Natural killer cell treated with Interleukin-12 subunit alpha and Interleukin-12 subunit beta and Interleukin-15 and Interleukin-18, amount 100 ng/mL, for 72 hours (primary cell): ENCODE measurements at places on chromosomes 12 and 14. TPM values are rescaled to one million over a fixed set of nuclear protein-coding genes. Genes with fewer than 3 reads are reported as not detected.

DNA sequence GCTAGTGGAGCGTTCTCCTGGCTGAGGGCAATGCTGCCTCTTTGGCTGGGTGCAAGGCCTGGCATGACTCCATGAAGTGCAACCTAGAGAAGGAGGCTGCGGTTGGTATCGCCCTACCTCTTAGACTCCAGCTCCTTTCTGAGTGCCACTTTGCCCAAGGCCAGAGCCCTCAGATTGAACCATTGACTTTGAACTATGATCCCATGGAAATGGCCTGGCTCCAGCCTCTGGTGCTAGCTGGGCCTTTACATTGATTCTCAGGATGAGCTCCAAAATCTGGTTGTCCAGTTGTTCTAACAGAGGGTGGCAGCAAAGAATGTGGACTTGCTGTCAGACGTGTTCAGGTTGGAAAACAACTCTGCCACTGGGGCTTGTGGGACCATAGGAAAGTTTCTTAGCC is 16.1 kb upstream of the SMOC1 start:
- no peak overlapping the region for H3K27ac ChIP-seq
- no peaks in the 10 kb centered on the region for H3K36me3 ChIP-seq
- DNase-seq, result no peak
- H3K4me3 ChIP-seq, result no peak overlapping the region

The SRRM4 gene
- total RNA-seq, result not detected

DNA sequence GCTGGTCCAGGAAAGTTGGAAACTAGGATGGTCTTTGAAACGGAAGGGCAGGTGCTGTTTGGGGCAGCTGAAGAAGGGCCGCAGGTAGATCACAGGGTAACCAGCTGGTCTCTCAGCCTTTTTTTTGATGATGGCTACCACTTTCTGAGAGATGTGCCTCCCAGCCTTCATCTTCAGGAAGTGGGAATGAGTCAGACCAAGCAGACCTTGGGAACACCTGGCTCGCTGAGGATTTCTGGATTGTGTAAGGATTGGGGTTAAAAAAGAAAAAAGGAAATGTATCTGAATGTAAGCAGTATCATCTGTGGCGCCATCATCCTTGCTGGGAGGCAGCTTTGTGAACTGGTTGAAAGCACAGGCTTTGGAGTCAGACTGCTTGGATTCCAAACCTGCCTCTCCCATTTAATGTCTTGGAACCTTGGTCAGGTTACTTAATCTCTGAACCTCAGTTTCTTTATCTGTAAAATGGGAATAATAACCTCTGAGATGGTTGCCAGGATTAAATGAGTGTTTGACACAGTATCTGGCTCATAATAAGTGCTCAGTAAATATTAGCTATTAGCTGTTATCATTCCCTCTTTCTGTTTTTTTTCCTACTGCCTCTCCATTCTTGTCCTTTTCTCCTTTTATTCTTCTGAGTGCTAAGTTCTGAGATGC is 1.7 kb downstream of the PRPF40B start:
- H3K36me3 ChIP-seq, result no peaks in the 10 kb centered on the region
- H3K27me3 ChIP-seq, result no peaks in the 10 kb centered on the region
- peaks cover 12% of the 10 kb centered on the region for H3K4me1 ChIP-seq
- peak overlapping the region; percentile 5 for H3K4me3 ChIP-seq
- DNase-seq, result no peak
- H3K27ac ChIP-seq, result peak overlapping the region; percentile 42

- no peak overlapping the region for H3K4me3 ChIP-seq
- H3K4me1 ChIP-seq, result no peaks in the 10 kb centered on the region
- H3K27ac ChIP-seq, result no peak overlapping the region
- H3K36me3 ChIP-seq, result no peaks in the 10 kb centered on the region
- H3K27me3 ChIP-seq, result peaks cover 5% of the 10 kb centered on the region
Observed at GRCh38 chr14:70828188-70828587, 18.9 kb upstream of the MAP3K9 start.

The TSPAN19 gene
- total RNA-seq, result not detected

The FBXO34 gene
- 26.1 TPM for total RNA-seq

DNA sequence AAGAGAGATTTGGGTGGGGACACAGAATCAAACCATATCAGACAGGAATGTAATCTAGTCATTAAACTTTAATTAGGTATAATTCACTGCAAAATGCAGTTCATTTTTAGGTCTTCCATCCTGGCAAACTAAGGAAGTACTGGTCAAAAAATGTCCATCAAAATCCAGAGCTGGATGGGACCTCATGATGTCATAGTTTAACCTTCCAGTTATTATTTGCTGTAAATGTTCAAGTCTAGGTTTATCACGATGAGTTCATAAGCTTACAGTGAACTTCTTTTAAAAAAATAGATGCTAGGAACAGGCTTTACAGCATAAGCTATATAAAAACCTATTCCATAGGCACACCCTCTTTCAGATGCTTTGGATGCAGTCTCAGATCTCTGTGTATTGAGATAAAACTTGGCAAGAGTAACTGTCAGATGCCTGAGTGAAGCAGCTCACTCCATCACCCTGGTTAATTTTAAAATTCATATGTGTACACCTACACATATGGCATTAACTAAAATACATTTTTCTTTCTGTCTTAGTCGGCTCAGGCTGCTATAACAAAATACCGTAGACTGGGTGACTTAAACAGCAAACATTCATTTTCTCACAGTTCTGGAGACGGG is 7.9 kb downstream of the SSPN start:
- H3K27ac ChIP-seq, result no peak overlapping the region
- H3K36me3 ChIP-seq, result no peaks in the 10 kb centered on the region
- no peak for DNase-seq
- no peaks in the 10 kb centered on the region for H3K4me1 ChIP-seq
- peaks cover 9% of the 10 kb centered on the region for H3K27me3 ChIP-seq

- no peaks in the 10 kb centered on the region for H3K36me3 ChIP-seq
- DNase-seq, result no peak
- H3K4me1 ChIP-seq, result peaks cover 16% of the 10 kb centered on the region
- no peak overlapping the region for H3K27ac ChIP-seq
Observed at GRCh38 chr12:69355363-69356028, 4.0 kb upstream of the YEATS4 start.

The PRR4 gene
- total RNA-seq, result 3.1 TPM

GRCh38 chr12:106740818-106741217 is 33.7 kb upstream of the RIC8B start:
- H3K36me3 ChIP-seq, result no peaks in the 10 kb centered on the region
- no peak overlapping the region for H3K27ac ChIP-seq
- H3K27me3 ChIP-seq, result peaks cover 19% of the 10 kb centered on the region
- H3K4me3 ChIP-seq, result no peak overlapping the region
- no peaks in the 10 kb centered on the region for H3K4me1 ChIP-seq
- no peak for DNase-seq

The ATG101 gene
- 55.1 TPM for total RNA-seq

The PLA2G1B gene
- not detected for total RNA-seq

- no peak overlapping the region for H3K27ac ChIP-seq
- H3K4me1 ChIP-seq, result no peaks in the 10 kb centered on the region
- no peaks in the 10 kb centered on the region for H3K36me3 ChIP-seq
- no peaks in the 10 kb centered on the region for H3K27me3 ChIP-seq
- DNase-seq, result no peak
Observed at GRCh38 chr12:97216848-97217247, 245.8 kb upstream of the RMST start.

The KRT81 gene
- 0.22 TPM for total RNA-seq

GRCh38 chr14:75578786-75579337 is 442 bp downstream of the FLVCR2 start:
- no peaks in the 10 kb centered on the region for H3K36me3 ChIP-seq
- H3K4me3 ChIP-seq, result peak overlapping the region; percentile 91
- DNase-seq, result no peak
- H3K27me3 ChIP-seq, result no peaks in the 10 kb centered on the region
- H3K27ac ChIP-seq, result no peak overlapping the region

DNA sequence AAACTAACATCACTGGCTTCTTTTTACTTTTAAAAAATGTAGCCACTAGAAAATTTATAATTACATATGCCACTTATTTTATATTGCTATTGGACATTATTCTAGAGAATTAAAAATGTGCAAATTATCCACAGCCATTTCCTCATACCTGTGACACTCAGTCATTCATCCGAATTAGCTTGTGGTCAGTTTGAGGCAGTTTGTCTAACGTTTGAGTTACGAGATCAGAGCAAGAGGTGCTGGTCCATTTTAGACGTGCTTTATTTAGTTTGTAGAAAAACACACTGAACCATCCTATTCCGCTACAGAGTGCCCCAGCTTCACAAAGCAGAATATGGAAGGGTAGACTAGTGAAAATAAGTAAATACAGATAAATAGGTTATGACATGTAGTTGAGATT is 513.0 kb downstream of the NRXN3 start:
- H3K4me3 ChIP-seq, result no peak overlapping the region
- DNase-seq, result no peak
- no peaks in the 10 kb centered on the region for H3K27me3 ChIP-seq
- H3K27ac ChIP-seq, result no peak overlapping the region
- H3K4me1 ChIP-seq, result no peaks in the 10 kb centered on the region
- H3K36me3 ChIP-seq, result no peaks in the 10 kb centered on the region

DNA sequence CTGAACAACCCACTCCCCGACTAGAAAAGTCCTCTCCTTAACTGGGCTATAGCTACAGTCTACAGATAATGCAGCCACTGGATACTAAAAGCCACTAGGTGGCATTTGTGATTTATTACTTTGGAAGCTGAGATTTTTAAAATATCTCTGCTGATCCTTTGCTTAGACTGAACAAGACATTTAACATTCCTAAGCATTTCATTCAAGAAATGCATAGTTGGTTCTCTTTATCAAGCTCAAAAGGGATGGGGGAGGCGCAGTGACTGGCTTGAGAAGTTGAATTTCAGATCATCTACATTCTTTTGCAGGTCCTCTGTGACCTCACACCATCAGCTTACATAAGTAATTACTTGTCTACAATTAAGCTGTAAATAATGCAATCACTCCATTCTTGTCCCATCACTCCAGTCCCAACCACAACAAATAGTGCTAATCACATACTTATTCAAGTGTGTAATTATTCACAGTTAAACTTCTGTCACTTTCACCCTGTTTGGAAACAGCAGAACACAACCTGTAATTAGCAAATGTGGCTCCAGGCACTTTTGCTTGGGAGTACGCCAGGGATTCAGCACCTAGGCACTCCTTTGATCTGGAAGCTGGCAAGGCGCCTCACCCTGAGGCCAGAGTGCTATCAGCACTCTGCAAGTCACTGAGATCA is 203.6 kb downstream of the NOVA1 start:
- no peaks in the 10 kb centered on the region for H3K27me3 ChIP-seq
- no peaks in the 10 kb centered on the region for H3K4me1 ChIP-seq
- H3K36me3 ChIP-seq, result no peaks in the 10 kb centered on the region
- H3K4me3 ChIP-seq, result no peak overlapping the region
- H3K27ac ChIP-seq, result no peak overlapping the region
- DNase-seq, result no peak

GRCh38 chr12:79409562-79409961 is 281.2 kb downstream of the PAWR start:
- no peaks in the 10 kb centered on the region for H3K4me1 ChIP-seq
- H3K4me3 ChIP-seq, result no peak overlapping the region
- no peak for DNase-seq
- H3K27me3 ChIP-seq, result no peaks in the 10 kb centered on the region

GRCh38 chr12:63040526-63041220 is 105.7 kb upstream of the PPM1H start:
- H3K27ac ChIP-seq, result no peak overlapping the region
- H3K4me3 ChIP-seq, result no peak overlapping the region
- no peaks in the 10 kb centered on the region for H3K4me1 ChIP-seq
- DNase-seq, result no peak
- H3K27me3 ChIP-seq, result no peaks in the 10 kb centered on the region

DNA sequence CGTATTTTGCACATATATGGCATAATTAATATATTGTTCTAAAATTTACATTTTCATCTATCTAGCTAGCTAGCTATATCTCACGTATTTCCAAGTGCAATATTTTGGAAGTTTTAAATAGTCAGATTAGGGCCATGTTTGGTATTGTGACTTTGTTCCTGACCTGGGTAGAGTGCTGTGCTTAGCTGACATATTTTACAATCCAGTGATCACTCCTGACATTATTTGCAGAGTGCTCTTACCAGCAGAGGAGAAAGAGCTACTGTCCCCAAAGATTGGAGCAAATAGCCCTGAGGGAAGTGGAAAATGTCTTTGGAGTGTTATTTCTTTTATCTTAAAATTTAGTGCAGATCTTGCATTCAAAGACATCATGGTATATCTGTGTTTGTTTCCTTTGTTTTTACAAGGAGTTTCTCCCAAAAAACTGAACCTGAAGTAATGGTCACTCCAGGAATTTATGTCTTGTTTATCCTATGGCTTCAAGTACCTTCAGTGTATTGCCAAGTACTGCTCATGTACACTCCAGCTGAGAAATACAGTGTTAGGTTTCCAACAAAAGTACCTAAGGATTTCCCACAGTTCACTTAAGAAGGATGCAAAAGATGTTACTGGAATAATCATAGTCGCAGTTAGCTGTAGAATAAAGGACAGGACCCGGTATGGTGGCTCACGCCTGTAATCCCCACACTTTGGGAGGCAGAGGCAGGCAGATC is 49.4 kb upstream of the PSMA6 start:
- H3K27me3 ChIP-seq, result no peaks in the 10 kb centered on the region
- peaks cover 41% of the 10 kb centered on the region for H3K4me1 ChIP-seq
- no peak for DNase-seq
- peaks cover 6% of the 10 kb centered on the region for H3K36me3 ChIP-seq

DNA sequence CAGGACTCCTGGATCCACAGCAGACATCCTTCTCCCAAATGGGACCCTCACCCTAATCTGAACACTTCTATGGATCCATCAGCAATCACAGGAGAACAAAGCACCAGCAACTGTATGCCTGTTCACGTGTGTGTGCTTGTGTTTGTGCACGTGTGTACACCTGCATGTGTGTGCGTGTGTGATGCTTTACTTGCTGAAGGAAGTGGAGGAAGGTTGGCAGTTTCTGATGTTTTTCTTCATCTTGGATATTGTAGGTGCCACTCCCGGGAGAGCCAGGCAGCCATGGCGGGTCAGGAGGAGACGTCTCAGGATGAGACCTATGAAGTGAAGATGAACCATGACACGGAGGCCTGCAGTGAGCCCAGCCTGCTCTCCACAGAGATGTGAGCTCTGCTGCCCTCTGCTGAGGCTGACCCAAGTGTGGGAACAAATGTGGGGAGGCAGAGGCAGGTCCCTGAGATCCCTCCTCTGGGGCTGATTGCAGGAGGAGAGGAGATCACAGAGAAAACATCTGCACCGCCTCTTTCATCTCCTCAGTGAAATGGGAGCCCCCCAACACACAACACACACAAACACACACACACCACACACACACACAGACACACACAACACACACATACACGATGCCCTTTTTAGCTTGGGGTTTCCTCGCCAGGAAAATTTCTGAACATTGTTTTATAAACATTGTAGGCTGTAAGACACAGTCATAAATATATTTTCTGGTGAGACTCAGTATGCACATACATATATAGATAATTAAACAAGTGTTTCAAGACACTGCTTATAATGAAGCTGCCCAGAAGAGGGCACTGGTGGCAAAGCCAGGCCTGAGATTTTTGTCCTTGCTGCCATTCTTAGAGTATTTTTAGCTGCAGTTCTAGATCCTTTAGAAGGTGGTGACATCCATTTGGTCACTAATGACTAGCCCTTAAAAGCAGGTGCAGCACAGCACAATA is 112.2 kb upstream of the FKBP4 start:
- H3K36me3 ChIP-seq, result peaks cover 6% of the 10 kb centered on the region
- peaks cover 6% of the 10 kb centered on the region for H3K4me1 ChIP-seq
- no peak for DNase-seq
- no peak overlapping the region for H3K4me3 ChIP-seq
- no peaks in the 10 kb centered on the region for H3K27me3 ChIP-seq

GRCh38 chr12:75378354-75378753 is 12.5 kb upstream of the GLIPR1L2 start:
- H3K4me1 ChIP-seq, result no peaks in the 10 kb centered on the region
- DNase-seq, result no peak
- H3K27me3 ChIP-seq, result no peaks in the 10 kb centered on the region
- H3K36me3 ChIP-seq, result no peaks in the 10 kb centered on the region
- H3K27ac ChIP-seq, result no peak overlapping the region
- H3K4me3 ChIP-seq, result no peak overlapping the region
